ENCODE measurements at places on chromosomes 3 and 15.
A peak's percentile ranks its signal among the peaks of the same experiment; 100 is the strongest.

DNA sequence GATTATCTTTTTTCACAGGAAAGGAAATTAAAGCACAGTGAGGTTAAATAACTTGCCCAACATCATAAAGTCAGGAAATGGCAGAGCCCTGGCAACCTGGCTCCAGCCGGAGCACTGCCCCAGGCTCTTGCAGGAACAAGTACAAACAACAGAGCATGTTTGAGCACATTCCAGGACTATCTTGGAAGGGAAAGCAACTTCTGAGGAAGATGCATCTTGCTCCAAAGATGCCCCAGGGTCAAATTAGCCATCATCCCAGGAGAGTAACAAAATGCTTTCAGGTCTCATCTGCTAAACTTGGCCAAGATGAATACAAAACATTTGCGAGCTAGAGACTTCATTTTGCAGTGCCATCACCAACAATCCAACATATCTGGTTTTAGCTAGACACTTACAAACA lies 162.4 kb upstream of the LRRN1 start:
- no peak for ATAC-seq

DNA sequence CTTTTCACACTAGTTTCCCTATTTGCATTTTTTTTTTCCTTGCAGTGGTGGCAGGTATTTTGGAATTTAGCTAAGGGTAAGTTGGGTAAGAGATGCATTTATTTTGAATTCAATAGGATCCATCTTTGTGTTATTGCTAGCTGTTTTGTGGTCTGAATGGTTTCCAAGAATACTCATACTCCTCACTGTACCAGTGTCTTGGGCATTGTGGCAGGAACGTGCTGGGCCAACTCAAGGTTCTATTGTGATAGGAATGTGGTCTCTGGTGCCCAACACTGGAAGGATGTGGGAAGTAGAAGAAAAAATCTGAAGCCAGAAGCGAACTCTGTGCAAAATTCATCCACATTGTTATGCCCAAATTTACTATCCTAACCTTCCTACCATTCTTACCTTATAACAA lies 135.6 kb downstream of the RBMS3 start:
- ATAC-seq, result no peak

DNA sequence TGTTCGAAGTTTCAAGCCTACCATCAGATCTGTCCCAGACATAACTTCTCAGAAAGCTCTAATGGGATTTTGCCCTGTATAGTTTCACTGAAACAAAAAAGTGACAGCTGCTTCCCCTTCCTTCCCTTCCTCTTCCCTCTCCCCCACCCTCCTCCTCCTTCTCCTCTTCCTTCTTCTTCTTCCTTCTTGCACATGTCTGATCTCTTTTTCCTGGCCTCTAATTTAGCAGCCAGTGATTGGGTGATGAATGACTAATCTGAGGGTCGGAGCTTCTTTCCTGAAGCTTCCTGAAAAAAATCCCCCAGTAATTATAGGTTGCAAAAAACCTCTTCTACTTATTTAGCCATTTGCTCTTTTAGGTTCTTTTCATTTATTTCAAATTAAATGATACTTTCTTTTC lies 168.7 kb downstream of the POTEB3 start:
- no peak for ATAC-seq

- ATAC-seq, result no peak
Measured at GRCh38 chr15:46543626-46544025, 908.8 kb downstream of the SQOR start.

GRCh38 chr3:8724108-8724752 lies 9.4 kb upstream of the CAV3 start:
- no peak for ATAC-seq

- ATAC-seq, result no peak
Measured at GRCh38 chr3:45092132-45093031, 53.8 kb downstream of the CDCP1 start.

- ATAC-seq, result peak; percentile 37
Measured at GRCh38 chr15:25849157-25849921, 13.8 kb downstream of the ATP10A start.

DNA sequence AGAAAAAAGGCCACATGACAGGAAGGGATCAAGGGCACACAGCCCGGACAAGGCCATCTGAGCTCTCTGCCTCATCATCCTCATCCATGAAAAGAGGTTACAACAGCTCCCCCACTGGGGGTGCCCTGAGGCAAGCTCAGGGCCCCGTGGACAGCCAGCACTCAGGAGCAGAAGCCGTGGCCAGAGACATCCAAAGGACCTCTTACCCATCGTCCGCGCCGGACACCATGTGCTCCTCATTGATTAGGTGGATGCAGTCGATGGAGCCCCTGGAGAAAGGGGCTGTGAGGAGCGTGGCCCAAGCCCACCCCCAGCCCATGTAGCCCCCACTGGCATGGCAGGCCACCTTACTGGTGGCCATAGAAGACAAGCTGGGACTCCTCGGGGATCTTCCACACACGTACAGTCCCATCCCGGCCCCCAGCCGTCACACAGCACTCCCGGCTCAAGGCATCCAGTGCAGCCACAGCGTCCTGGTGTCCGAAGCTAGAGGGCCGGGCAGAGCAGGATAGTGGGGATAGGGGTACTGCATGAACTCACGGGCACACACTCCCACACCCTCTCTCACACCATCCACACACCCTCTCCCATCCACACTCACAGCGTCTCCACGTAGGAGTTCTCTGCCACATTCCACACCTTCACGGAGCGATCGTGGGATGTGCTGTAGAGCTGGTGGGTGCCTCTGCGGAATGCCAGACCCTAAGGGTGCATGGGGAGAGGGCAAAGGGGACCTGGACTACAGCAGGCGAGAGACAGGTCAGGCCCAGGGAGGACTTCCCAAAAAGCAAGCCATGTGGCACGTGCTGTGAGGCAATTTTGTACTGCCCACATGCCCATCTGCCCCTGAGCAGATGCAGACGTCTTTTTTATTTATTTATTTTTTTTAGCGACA lies 6.5 kb downstream of the RRP9 start:
- no peak for ATAC-seq

All from gastroesophageal sphincter (tissue), 4 donors.